ENCODE measurements at places on chromosomes 12 and 14. TPM values are rescaled to one million over a fixed set of nuclear protein-coding genes. Genes with fewer than 3 reads are reported as not detected.

GRCh38 chr14:98138666-98139065 lies 1133.3 kb downstream of the BCL11B start:
- no peak for DNase-seq

DNA sequence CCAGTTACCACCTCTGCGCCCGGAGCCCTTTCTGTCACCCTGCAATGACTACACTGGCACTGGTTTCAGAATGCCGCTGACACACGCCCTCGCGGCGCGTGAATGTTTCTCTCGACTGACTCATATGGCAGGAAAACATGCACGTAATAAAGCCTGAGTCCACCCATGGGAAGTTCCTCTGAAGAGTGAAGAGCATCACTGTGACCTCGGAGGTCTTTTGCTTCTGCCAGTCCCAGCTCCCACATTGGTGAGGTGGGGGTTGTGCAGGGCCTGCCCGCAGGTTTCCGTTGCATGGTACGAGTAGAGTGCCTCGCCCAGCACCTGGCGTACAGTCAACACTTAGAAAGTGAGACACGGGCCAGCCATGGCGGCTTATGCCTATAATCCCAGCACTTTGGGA lies 11.1 kb upstream of the SLC6A12 start:
- no peak for DNase-seq

- no peak for DNase-seq
These were observed 17.6 kb upstream of the SSTR1 start for GRCh38 chr14:38189930-38190726.

The ANKS1B gene
- total RNA-seq: 43.7 TPM

- peak; percentile 87 for DNase-seq
These were observed 425.8 kb downstream of the RAD51B start for GRCh38 chr14:68245146-68246073.

The KLRK1 gene
- 1.3 TPM for total RNA-seq

DNA sequence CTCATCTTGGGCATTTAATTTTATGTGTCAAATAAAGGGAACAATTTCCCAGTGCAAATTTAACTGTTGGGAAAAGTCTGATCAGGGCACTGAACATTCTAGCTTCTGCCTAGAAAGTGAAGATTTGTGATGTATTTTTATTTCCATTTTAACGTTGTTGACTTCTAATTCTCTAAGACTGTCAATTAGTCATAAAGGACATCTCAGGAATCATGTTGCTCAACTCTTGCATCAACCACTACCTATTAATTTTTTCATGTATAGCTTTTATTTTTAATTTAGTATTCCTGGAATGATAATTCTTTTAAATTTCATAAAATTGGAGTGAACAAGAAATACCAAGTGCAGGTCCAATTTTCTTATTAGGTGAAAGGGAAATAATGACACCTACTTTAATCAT lies 87.9 kb upstream of the METAP2 start:
- DNase-seq: no peak

The SIX4 gene
- total RNA-seq: 9.9 TPM

The NRIP2 gene
- total RNA-seq: 1.7 TPM

DNA sequence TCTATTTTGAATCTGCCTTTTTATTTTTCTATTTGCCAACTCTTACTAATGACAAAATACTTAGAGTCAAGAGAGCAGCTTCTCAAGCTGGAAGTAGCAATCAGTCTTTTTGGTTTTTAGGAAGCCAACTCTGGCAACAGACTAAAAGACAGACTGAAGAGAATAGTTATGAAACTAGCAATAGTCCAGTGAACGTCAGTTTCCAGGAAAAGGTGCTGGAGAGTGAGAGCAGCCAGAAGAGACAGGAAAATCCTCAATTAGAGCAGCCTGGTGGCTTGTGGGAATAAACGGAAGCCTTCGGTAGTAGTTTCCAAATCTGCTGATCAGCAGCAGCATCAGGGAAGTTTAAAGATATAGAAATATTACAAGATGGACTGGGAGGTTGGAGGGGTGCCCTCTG lies 27.1 kb downstream of the ATG14 start:
- no peak for DNase-seq

The TAS2R20 gene
- 23.7 TPM for total RNA-seq

Measured in urinary bladder (tissue), 4 donors.